ENCODE measurements at places on chromosomes 12 and 14.

DNA sequence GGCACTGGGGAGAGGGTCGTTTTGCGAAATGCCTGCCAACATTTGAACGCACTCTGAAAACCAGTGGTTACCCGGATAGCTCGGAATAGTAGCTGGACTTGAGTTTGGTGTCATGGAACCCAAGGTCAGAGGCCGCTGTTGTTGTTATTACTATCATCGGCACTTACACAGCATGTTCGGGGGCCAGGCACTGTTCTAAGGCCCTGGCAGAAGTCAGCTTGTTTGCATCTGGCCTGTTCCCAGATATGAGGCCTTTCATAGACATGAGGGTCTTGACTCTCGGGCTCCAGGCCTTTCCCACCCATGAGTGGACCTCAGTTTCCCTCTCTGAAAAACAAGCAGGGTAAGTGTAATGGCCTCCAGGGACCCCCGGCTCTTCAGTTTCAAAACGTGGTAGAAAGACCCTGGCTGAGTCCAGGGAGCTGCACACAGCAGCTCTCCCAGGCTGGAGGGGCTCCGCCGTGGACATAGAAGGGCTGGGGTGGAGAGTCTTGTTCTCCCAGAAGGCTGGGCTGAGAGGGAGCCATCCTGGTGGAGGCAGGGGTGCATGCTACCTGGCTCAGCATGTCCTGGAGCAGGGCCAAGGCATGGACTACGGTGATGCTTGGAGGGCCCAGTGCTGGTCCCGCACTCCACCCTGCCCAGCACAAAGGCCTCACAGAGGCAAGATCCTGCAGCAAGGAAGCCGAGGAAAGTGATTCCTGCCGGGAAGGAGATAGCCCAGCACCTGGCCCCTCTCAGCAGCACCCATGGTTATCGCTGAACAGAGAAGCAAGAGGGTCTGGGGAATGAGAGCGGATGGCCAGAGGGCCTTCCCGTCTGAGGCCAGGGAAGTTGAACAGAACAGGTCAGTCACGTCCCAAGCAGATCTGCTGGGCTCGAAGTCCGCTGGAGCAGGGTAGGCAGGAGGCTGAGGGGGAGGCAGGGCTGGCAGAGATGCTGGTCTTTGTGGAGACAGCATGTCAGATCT is 63.5 kb upstream of the C14orf180 start:
- DNase-seq, result no peak

DNA sequence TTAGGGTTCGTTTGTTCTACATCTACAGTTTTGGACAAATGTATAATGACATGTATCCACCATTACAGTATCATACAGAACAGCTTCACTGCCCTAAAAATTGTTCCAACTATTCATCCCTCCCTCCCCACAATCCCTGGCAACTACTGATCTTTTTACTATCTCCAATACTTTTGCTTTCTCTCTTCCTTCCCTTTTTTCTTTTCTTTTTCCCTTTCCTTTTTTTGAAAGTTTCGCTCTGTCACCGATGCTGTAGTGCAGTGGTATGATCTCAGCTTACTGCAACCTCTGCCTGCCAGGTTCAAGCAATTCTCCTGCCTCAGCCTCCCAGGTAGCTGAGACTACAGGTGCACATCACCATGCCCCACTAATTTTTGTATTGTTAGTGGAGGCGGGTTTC is 2.6 kb upstream of the ACOT4 start:
- DNase-seq, result no peak

- DNase-seq, result peak; percentile 68
Observed at GRCh38 chr12:77213319-77213718, 147.9 kb upstream of the E2F7 start.

DNA sequence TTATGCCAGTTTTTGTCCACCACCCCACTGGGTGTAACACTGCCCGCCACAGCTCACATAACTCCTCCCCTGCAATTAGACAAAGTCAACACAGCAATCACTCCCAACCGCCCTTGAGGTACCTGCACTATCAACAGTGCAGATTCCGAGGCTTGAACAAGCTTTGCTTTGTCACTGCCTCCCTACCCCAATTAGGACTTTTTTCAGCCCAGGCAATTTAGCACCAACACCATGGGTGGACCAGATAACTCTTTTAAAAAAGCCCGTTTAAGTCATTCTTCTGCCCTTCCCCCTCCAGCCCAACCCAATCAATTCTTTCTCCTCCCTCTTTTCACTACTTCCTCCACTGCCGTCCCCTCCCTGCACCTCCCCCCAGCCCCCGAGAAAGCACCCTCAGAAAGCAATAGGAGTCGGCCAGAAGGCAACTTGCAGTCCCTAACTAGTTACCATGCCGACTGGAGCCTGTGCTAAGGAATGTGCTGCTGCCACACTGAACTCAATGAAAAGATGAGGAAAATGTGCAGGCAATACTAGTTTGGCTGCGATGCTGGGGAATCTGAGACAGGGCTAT is 45.7 kb upstream of the OTX2 start:
- DNase-seq, result peak; percentile 78

- no peak for DNase-seq
Observed at GRCh38 chr12:96099986-96100385, 64.6 kb upstream of the LTA4H start.

DNA sequence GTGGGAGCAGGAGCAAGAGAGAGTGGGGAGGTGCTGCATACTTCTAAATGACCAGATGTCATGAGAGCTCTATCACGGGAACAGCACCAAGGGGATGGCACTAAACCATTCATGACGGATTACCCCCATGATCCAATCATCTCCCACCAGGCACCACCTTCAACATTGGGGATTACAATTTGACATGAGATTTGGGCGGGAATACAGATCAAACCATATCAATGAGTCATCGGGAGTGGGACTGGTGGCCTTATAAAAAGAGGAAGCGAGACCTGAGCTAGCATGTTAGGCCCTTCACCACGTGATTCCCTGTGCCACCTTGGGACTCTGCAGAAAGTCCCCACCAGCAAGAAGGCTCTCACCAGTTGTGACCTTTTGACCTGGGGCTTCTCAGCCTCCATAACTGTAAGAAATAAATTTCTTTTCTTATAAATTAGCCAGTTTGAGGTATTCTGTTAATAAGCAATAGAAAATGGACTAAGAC is 28.7 kb downstream of the COX8C start:
- DNase-seq, result no peak

DNA sequence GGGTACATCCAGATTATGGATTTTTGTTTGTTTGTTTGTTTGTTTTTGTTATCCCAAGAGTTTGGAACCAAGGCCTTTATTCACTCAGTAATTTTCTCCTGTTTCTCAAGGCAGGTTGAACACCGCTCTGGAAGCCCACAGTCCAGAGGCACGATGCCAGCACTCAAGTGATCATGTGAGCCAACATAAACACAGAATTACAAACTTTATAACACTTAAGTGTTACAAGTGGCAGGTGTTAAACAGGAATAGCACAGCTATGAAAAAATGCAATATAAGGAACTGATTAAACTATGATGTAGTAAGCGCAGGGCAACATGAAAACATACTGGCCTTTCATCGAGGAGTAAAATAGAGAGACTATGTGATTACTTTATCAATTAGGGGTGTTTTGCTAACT is 1885.8 kb upstream of the SEL1L start:
- DNase-seq, result no peak

- no peak for DNase-seq
Observed at GRCh38 chr12:32437095-32437515, 37.7 kb downstream of the FGD4 start.

- no peak for DNase-seq
Observed at GRCh38 chr14:23355871-23356435, 3.3 kb upstream of the SLC22A17 start.

GRCh38 chr14:87944987-87945604 is 47.9 kb downstream of the GALC start:
- DNase-seq, result no peak

- peak; percentile 63 for DNase-seq
Observed at GRCh38 chr12:117155278-117156060, 34.8 kb downstream of the FBXO21 start.

- no peak for DNase-seq
Observed at GRCh38 chr12:34296143-34297041, 274.1 kb downstream of the ALG10 start.

DNA sequence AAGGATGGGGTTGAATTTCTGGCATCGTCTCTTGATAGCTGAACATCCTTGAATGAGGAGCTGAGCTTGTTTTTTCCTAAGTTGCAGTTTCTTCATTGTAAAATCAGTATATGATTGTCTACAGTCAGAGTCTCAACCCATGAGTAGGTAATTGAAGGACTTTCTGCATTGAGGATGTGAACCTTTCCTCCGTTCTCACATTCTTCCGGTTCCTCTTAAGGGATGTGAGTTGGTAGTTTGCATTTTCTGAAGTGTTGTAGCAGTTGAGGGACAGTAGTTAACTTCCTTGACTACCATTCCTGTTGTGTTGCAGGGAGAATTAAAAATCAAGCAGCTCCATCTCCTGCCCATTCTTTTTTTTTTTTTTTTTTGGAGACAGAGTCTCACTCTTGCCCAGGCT is 19.1 kb downstream of the TPCN1 start:
- DNase-seq, result no peak

GRCh38 chr14:91400696-91401095 is 16.9 kb downstream of the CCDC88C start:
- no peak for DNase-seq

GRCh38 chr14:78127961-78128360 is 42.2 kb upstream of the NRXN3 start:
- DNase-seq, result no peak

DNA sequence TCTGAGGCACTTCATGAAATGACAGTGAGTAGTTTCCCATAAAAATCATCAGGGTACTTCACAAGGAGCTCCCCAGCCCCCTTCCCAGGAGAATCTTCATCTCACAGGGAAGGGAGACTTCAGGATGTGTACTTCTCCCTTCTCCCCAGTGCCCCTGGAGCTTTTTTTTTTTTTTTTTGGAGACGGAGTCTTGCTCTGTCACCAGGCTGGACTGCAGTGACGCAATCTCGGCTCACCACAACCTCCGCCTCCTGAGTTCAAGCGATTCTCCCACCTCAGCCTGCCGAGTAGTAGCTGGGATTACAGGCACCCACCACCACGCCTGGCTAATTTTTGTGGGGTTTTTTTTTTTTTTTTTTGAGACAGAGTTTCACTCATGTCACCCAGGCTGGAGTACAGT is 10.4 kb downstream of the ITPK1 start:
- DNase-seq, result no peak

GRCh38 chr14:105974902-105975301 is 448.5 kb downstream of the TMEM121 start:
- DNase-seq, result no peak

- DNase-seq, result no peak
Observed at GRCh38 chr14:37262649-37263048, 64.9 kb downstream of the MIPOL1 start.

- peak; percentile 62 for DNase-seq
Observed at GRCh38 chr12:989751-990660, 1.0 kb upstream of the ERC1 start.

DNA sequence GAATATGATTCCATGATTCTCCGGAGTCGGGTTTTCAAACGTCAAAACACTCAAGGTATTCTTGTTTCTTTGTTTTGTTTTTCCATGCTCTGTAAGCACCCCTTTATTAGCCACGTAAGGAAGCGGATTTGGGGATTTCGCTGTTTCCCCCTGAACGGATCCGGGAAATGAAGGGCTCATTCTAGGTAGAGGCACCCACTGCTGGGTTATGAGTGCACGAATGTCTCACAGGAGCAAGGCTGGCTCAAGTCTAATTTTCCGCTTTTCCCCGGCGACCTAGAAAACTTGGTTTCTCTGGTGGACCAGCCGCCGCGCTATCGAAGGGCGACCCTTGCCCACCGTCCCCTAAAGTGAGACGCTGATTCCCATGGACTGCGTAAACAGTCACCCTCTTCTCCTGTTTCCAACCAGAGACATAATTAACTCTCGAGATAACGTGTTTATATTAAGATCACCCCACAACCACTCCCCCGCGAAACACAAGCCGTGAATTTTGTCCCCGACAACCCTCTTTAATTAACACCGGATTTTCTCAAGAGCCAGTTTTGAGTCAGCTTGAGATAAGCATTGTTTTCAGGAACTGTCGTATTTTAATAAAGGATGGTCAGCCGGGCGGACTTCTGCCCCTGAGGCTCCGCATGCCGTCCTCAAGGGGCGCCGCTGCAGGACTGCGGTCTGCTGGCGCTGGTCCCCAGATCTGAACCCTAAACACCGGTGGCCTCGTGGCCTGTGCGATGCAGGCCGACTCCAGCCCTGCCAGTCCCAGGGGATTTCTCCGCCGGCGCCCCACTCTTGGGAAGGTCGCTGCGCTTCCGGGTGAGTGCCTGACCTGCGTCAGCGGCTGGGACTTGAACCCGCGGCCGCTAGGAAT is 515 bp upstream of the ABCC9 start:
- peak; percentile 41 for DNase-seq

DNA sequence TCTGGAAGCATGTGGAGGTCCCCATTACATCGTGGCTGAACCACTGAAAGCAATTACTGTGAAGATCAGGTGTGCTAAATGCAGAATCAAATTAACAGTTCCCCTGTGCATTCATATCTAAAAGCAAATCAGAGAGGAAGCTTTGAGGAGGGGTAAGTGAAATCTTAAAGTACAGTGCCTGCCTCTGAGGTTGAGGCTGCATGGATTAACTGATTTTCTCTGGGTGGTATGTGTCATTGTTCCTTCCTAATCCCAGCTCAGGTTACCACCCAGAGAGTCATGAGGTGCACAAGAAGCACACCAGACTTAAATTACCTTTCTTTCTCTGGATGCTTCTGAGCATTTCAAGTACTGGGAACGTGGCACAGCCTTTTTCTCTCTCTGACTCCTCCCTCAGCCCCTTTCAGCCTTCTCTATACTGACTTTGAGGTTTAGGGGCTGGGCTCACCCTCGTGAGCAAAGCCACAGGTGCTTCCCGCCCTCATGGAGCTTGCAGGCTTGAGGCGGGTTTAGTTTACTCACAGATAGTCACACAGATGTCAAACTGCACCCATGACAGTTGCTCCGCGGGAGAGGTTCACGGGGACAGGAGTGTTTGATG is 237.6 kb upstream of the CRY1 start:
- DNase-seq, result no peak

- no peak for DNase-seq
Observed at GRCh38 chr12:67911789-67912188, 77.5 kb upstream of the IFNG-AS1 start.

GRCh38 chr12:2288001-2288400 is 235.2 kb downstream of the CACNA1C start:
- no peak for DNase-seq

DNA sequence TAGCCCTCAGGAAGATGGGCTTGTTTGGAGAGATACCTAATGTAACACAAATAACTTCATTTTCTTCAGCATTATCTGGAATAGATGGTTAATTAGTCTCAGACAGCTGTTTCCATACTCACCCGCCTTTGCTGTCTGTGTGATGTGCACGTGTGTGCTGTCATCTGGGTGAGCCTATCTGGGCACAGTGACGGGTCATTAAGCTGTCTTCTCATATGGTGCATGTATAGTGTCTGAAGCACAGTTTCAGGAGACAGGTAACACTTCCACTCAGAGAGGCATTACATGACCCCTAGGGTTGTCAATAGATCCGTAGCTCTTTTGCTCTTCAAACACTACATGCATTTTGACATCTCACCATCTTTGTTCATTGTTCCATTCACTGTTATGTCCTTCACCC is 493.3 kb downstream of the APAF1 start:
- no peak for DNase-seq
